ENCODE measurements at places on chromosomes 1 and 21.

DNA sequence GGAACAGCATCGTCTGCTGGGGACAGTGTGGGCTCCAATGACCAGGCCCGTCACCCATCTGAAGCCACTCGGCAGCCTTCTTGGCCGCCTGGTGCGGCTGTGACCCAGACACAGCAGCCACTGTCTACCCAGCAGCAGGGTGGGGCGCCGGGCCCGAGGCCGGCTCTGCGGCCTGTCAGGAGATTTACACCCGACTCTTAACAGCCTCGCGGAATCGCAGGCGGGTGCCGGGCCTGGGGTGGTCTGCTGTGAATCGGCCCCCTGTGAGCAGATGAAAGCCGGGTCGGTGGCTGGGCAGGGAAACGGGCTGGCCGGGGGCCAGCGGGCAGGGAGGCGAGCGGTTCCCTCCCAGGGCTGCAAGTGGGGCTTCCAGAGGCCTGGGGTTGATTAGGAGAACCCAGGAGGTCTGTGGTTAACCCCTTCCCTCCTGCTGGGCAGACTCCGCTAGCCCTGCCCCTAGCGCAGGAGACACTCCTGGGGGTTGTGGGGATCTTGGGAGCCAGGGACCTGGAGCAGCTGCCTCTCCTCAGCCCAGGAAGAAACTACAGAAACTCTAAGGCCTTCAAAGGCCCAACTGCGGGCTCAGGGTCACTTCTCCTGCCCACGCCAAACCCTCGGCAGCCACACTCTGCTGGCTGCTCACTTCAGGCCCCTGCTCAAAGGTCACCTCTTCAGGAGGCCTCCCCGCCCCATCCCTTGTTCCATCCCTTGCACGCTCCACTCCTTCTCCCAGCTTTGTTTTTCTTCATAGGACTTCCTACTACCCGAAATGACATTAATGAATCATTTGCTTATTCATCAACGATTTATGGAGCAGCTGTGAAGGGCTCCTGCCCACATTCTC, 15.6 kb downstream of the RUNX3 start:
- DNase-seq, result no peak

DNA sequence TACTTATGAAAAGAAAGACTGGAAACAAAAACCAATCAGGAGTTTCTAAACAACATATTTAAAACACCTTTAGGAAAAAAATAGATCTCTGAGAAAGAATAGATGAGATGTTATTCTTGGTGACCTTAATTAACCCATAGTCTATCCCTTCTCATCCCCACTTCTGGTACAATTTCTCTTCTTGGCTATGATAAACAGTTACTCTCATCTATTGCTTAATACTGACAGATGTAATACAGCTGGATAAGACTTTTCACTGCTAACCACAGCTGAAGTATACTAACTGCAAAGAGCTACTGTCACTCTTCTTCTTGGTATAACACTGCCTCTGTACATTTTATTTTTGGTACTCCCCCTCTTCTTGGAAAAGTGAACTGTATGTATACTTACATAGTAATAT, 15.2 kb downstream of the EXTL2 start:
- no peak for DNase-seq

- DNase-seq, result peak; percentile 73
These were observed 9.8 kb upstream of the CDC20 start for GRCh38 chr1:43348809-43349593.

DNA sequence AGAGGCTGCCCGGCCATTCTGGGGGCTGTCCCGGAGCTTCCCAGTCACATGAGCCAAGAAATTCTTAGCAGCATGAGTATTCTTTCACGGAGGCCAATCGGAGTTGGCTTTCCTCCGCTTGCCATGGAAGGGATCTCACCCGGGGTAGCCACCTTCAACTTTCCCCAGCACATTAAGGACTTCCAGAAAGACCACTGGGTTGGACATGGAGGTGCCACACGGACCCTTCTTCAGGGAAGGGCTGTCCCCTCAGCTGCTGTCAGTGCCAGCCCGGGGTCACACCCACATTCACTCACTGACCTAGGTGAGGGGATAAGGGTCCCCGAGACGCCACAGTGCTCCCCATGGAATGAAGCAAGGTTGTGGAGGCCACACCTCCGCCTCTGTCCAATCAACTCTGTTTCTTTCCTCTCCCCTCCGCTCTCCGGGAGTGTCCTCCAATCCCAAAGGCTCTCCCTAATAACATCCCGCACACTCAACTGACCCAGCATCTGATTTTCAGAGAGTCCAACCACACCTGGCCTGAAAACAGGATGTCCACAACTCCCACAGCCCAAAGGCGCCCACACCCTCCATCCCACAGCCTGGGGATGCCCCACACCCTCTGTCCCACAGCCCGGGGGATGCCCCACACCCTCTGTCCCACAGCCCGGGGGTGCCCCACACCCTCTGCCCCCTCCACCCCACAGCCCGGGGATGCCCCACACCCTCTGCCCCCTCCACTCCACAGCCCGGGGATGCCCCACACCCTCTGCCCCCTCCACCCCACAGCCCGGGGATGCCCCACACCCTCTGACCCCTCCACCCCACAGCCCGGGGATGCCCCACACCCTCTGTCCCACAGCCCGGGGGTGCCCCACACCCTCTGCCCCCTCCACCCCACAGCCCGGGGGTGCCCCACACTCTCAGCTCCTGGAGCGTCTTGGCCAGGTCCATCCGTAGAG, 19.4 kb downstream of the RSPH1 start:
- no peak for DNase-seq

DNA sequence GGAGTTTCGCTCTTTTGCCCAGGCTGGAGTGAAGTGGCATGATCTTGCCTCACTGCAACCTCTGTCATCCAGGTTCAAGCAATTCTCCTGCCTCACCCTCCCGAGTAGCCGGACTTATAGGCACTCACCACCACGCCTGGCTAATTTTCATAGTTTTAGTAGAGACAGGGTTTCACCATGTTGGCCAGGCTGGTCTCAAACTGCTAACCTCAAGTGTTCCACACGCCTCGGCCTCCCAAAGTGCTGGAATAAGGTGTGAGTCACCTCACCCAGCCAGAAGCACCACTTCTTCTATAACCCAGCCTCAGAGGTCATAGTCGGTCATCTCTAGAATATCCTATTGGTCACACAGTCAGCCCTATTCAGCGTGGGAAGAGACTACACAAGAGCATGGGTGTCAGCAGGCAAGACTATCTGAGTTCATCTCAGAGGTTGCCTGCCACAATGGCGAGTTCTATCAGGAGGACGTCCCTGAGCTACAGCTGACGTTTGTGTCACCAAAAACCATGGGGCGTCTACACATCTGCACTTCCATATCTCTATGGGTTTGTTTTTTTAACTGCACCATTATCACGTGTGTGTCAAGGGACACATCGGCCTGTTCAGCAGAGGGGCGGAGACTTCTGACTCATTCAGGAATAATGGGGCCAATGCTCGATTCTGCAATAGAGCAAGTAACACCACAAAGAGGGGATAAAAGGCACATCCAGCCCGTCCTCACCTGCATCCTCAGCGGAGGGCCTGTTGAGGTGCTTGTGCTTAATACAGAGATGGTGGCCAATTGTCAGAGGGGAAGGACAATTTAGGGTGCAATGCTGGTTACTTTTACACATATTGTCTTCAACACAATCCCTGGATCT, 256.3 kb upstream of the IRF2BP2 start:
- no peak for DNase-seq

GRCh38 chr1:12245116-12245515, 15.3 kb downstream of the VPS13D start:
- DNase-seq, result no peak

DNA sequence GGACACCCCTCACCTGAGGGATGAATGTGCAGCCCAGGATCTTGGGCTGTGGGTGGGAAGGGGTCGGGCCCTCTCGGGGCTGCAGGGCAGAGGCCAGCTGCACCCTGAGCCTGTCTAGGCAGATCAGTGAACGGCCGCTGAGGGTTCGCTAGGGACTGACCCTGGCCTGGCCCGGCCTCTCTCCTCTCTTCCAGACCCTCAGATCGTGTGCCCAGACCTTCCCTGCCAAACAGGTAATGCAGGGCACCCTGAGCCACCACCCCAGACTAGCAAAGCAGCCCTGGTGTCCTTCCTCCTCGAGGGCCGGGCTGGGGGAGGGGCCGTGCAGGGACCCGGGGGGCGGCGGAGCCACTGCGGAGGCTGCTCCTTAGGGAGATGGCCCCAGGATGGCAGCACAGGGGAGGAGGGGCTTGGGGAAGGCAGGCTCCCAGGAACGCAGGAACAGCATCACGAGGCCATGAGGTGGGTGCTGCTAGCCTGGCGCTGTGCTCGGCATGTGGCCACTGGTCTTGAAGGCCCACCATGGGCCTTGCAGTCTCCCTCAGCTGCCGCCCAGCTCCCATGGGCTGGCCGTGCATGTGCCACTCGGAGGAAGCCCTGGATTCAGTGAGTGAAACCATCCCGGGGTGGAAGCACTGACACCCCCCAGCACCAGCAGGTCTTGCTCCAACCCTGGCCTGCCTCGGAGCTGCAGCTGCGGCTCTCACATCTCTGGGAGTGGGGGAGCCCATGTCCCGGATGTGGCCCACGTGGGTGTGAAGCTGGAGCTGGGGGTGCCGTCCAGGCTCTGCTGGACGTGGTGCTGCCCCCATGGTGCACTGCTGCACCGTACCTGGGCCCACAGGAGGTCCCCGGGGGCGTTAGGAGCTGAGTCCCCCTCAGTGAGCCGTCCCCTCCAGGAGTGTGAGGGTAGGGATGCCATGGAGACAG, 28.7 kb downstream of the COL6A2 start:
- DNase-seq, result no peak

DNA sequence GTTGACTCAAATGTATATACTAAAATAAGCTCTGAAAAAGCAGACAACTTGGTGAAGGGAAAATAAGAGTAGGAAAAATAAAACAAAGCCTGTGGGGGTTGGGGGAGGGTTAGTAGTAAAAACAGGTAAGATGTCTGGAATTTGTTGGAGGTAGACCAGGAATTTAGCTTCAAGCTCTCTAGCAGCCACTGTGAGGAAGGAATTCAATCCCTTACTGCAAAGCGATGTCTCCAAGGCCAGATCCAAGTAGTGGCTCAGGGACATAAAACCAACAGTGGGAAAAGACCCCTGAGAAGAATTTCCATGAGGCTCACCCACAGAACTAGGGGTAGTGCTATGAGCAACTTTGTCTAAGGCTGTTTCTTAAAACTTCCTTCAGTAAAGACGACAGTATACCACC, 7.8 kb downstream of the ANGPTL7 start:
- no peak for DNase-seq

GRCh38 chr1:119703666-119704450, 7.9 kb upstream of the PHGDH start:
- DNase-seq, result no peak

- no peak for DNase-seq
These were observed 4.0 kb upstream of the CEP350 start for GRCh38 chr1:179950651-179951050.

- no peak for DNase-seq
These were observed 27.3 kb upstream of the A3GALT2 start for GRCh38 chr1:33348194-33348593.

DNA sequence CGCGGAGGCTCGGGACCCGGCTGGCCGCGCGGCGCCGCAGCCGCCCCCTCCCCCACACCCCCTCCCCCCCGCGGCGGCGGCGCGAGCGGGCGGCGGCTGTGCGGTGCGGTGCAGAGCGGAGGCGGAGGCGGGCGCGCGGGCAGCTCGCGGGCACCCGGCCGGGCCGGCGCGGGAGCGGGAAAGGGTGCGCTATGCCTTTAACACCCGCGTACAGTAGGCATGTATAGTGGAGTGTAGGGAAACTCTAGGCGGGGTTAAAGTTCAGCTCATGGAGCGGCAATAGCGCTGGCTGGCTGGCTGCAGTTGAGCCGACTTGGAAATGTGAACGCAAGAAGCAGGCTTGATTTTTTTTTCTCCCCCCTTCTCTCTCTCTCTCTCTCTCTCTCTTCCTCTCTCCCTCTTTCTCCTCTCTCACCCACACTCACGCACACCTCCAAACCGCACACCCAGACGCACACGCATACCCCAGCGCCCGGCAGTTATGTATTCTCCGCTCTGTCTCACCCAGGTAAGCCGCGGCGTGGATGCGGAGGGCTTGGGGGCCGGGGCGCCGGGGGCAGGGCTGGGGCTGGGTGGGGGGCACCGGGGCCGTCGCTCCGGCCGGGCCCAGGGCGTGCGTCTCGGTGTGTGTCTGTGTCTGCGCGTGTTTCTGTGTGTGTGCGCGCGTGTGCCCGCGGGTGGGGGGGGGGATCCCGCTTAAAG, at the start of gene NFIA:
Gene NFIA (plus strand): TSS at position 251 of the 702 bp plus-strand sequence.
- DNase-seq, result no peak

GRCh38 chr1:161374373-161374772, 6.7 kb upstream of the CFAP126 start:
- DNase-seq, result no peak

DNA sequence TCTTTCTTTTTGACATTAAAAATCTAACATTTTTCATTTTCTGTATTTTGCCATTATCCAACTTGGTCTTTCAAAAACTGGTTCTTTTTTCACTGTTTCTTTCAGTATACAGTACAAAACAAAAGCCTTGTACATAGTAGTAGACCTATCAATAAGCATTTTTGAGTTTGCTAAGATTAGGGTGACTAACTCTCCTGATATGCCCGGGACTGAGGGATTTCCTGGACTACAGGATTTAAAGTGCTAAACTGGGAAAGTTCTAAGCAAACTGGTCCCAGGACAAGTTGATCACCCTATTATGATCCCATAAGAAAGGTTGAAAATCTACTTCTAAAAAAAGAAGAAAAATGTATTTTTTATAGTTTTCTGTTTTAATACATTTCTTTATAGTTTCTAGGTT, 120.9 kb downstream of the USP25 start:
- no peak for DNase-seq

DNA sequence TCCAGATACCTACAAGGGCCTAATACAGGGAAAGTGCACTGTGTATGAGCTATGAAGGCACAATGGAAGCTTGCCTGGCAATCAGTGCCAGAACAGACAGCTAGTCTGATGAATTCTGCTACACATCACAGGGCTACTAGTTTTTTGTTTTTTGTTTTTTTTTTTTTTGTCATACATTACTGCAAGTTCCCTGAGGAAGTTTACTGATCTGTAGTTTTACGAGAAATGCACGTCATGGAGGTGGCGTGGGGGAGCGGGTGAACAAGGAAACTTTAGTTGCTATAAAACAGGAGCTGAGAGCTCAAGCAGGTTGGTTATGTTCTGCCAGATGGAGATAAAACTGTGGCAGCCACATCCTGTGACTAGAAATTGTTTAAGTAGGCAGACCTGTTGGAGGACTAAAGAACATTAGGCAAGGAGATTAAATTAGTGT, 17.7 kb downstream of the PTPRC start:
- no peak for DNase-seq

GRCh38 chr1:215566556-215567490, at the start of gene KCTD3:
Gene KCTD3, plus strand, starts transcription at chr1:215567304. Its CDS starts 382 bp downstream, at chr1:215567686.
- DNase-seq, result no peak

- DNase-seq, result no peak
These were observed 35.5 kb upstream of the IL20 start for GRCh38 chr1:206829875-206830274.

DNA sequence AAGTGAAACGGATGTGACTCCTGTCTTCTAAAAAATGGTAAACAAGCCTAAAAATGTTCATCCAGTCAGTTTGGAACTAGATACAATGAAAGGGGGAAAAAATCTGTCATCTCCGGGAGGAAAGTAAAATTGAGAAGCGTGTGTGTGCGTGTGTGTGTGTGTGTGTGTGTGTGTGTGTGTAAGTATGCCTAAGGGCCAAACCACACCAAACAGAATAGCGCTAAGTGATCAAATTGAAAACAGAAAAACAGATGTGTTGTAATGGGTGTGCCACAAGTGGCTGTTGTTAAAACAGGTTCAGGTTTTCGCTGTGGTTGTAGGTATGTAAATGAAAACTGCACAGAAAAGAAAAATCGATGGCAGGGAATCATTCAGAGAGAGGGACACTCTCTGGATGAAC, 106.7 kb downstream of the RNF220 start:
- no peak for DNase-seq

Measured in iPS DF 19.7 (cell line).